ENCODE measurements at places on chromosomes 3 and 15.

- DNase-seq = no peak
These were observed 37.6 kb upstream of the SLC9A9 start for GRCh38 chr3:143885780-143886427.

DNA sequence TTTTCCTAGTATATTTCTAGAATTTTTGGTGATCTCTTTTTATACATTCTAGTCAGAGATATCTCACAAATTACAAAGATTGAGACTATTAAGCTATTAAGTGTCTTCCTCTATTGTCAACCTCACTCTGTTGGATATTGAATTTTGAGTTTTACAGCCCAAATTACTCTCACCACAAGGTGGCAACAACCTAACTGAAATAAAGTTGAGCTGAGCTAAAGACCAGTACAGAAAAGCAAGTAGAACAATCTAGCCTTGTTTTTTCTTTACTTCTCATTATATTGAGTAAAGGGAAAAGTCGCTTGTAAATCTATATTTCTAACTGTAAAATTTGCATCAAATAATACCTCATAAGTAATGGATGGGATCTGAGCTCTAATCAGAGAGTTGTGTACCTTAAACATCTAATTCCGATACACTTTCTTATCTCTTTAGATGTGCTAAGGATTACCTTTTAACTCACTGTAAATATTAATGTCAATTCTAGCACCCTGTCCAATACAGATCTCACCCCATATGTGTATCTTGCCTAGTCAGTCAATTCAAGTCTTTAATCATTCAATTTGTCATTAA is 13.6 kb upstream of the COMMD2 start:
- DNase-seq = peak; percentile 36

DNA sequence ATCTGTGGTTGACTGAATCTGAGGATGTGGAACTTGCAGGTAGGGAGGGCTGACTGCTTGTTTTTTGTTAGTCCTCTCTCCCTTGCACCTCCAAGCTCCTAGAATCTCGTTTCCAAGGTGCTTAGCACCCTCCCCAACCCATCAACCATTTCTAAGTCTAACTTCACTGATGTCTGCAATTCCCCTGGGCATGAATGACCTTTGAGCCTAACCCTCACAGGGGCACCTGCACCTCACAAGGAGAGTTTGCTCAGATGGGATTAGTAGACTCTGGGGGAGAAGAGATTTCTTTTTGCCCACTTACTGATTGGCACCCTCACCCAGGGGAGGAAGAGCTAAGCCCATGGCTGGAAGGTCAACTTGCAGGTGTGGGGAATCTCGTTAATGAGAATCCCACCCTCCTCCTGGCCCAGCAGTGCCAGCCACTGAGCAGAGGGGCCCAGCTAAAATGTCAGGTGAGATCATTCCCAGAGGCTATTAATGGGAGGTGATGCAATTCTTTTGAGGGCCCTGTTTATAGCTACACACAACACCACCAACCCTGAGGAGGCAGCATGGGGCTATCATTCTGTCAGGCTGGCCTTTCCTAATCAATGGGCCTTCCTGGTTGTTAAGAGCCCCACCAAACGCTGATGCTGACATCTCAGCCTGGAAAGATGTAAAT is 81.6 kb upstream of the HERC1 start:
- peak; percentile 54 for DNase-seq

GRCh38 chr3:52072020-52072419 is 15.6 kb upstream of the DUSP7 start:
- no peak for DNase-seq

GRCh38 chr15:87781959-87782625 is 474.4 kb downstream of the NTRK3 start:
- DNase-seq = no peak

DNA sequence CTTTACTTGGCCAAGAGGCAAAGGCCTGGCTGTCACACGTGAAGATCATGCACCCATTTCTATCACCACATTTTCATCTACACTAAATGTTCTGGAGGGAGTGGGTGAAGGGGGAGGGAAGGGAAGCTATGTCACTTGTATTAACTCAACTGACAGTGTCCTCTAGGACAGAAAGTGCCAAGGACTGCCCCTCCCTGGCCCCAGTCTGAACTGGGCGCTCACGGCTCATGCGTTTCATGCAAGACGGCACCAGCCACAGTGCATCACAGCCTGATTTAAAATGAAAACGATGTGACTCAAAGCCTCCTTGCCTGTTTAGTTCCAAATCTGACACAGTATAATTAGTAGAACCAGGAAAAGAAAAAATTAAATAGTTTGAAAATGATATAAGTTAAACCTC is 20.8 kb upstream of the RAD18 start:
- no peak for DNase-seq

Measured in NCI-H226 (cell line).